Glutamatergic neuron (in vitro differentiated cells): ENCODE measurements at places on chromosomes 11 and 22. TPM values are rescaled to one million over a fixed set of nuclear protein-coding genes. Genes with fewer than 3 reads are reported as not detected.

Gene CCDC86
- total RNA-seq, result 12.7 TPM

Gene SYT7
- 93.6 TPM for total RNA-seq

Gene GNAZ
- 82.5 TPM for total RNA-seq

Gene TRAPPC4
- total RNA-seq, result 85.1 TPM

Gene SULT4A1
- total RNA-seq, result 79.5 TPM

Gene C11orf42
- not detected for total RNA-seq

Gene FAM180B
- not detected for total RNA-seq

Gene ANO3
- 12.8 TPM for total RNA-seq

Gene C2CD3
- 182 TPM for total RNA-seq

Gene VWCE
- total RNA-seq, result 27.3 TPM

Gene CD44
- 0.71 TPM for total RNA-seq

Gene TCN1
- total RNA-seq, result not detected

Gene NXPE2
- not detected for total RNA-seq

Gene GLYATL2
- 0.83 TPM for total RNA-seq

Gene HTR3B
- not detected for total RNA-seq

Gene SCT
- total RNA-seq, result not detected

Gene OSBP2
- total RNA-seq, result 18.3 TPM

Gene SCYL1
- total RNA-seq, result 80.0 TPM

Gene CASTOR1
- 4.5 TPM for total RNA-seq

Gene MRGPRX4
- total RNA-seq, result not detected

Gene MPPED2
- total RNA-seq, result 11.0 TPM

Gene MOV10L1
- total RNA-seq, result 0.34 TPM

Gene BCO2
- 2.6 TPM for total RNA-seq

Gene DDTL
- 0.96 TPM for total RNA-seq

Gene ACRV1
- total RNA-seq, result not detected

Gene CARD16
- not detected for total RNA-seq

Gene OR51B2
- total RNA-seq, result not detected

Gene GAL3ST1
- 1.8 TPM for total RNA-seq

Gene GSTT4
- not detected for total RNA-seq

Gene IL10RA
- total RNA-seq, result 5.8 TPM

Gene ELF5
- not detected for total RNA-seq

Gene CRYBB3
- total RNA-seq, result not detected

Gene VPREB1
- total RNA-seq, result not detected

Gene GAB4
- 0.15 TPM for total RNA-seq

Gene LMO2
- total RNA-seq, result 2.7 TPM

Gene GNB1L
- total RNA-seq, result 5.0 TPM

Gene LIF
- 0.29 TPM for total RNA-seq

Gene MICALL1
- 133 TPM for total RNA-seq

Gene CALCA
- not detected for total RNA-seq

Gene MPZL3
- 0.54 TPM for total RNA-seq

Gene OR5T2
- total RNA-seq, result not detected

Gene OOSP1
- 0.54 TPM for total RNA-seq

Gene MMP27
- not detected for total RNA-seq

Gene CLDN5
- 7.4 TPM for total RNA-seq

Gene NLRP10
- total RNA-seq, result not detected

Gene SLC25A1
- total RNA-seq, result 54.8 TPM

Gene B4GALNT4
- 418 TPM for total RNA-seq

Gene SLC5A12
- 0.66 TPM for total RNA-seq

Gene TTLL8
- total RNA-seq, result not detected

Gene SHISAL1
- 3.2 TPM for total RNA-seq

Gene IGF2
- 21.5 TPM for total RNA-seq

Gene BATF2
- not detected for total RNA-seq

Gene OTOG
- total RNA-seq, result not detected

Gene SSTR3
- not detected for total RNA-seq

Gene APOBEC3H
- not detected for total RNA-seq

Gene WT1
- total RNA-seq, result not detected

Gene GSTT2B
- 11.9 TPM for total RNA-seq

Gene ENDOD1
- 1.6 TPM for total RNA-seq
